ENCODE measurements at places on chromosomes 11 and 22.

- DNase-seq = no peak
Measured at GRCh38 chr11:19656140-19656541, 56.5 kb upstream of the NAV2 start.

- DNase-seq = no peak
Measured at GRCh38 chr11:17596310-17596669, 49.2 kb downstream of the OTOG start.

DNA sequence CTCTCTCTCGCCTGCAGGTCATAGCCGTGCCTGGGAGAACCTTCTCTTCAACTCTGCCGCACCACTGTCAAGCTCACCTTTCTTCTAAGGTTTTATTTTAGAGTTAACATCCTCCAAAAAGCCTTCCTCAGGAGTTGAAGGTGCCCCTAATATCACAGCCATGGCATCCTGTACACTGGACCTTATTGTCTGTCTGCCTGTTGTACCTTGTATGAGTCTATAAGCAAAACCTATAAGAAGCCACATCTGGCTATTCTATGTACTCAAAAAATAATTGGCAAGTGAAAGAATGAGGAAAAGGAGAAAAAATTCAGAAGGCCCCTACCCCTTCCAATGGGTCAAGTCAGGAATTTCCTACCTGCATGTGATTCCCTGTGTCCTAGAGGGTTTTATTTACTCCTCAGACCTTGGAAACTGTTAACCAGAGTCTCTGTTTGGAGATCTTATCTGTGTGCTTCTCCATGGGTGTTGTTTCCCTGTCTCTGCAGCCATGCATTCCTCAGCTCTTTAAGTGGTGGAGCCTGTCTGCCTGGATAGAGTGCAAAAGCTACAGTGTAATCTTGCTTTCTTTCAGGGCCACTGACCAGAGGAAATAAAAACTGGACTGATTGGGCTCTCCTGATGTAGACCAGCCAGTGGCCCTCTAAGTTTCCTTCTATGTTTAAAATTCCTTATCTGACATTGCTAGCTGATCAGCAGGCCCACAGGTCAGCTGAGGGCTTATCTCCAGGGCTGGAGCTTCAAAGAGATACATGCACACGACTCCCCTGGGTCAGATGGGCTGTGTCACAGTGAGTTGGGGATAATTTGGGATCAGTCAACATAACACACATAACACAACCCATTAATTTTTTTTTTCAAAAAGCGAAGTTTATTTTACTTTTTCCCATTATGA lies 37.6 kb upstream of the TMEM135 start:
- DNase-seq = no peak

- DNase-seq = no peak
Measured at GRCh38 chr11:414318-414857, 411 bp downstream of the SIGIRR start.

DNA sequence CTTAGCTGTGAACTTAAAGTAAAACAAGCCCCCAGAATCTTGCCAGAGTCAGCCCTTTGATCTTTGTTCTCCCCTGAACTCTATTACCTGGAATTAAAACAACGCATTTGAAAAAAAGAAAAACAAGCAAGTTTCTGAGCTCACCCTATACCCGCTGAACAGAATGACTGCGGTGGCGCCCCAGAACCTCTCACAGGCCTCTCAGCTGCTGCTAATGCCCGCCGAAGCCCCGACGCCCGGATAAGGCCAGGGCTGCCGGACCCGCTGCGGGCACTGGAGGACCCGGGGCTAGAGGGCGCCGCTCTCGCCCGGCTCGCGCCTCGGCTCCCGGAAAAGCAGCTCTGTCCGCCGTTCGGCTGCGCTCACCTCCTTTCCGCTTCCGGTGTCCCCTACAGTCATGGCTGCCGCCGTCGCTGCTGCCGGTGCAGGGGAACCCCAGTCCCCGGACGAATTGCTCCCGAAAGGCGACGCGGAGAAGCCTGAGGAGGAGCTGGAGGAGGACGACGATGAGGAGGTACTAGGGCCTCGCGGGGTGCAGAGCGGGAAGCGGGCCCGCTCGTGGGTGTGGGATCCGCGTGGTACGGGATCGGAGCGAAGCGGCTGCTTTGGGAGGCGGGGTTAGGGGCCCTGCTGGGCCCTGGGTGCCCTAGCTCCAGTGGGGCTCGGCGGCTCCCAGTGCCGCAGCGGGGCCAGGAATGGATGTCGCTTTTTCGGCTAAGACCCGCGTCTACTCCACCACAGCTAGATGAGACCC lies at the start of gene TOMM22:
Gene TOMM22 (plus strand): TSS at position 376 of the 754 bp plus-strand sequence. CDS start 22 bp downstream, at position 398.
- DNase-seq = peak; percentile 88

DNA sequence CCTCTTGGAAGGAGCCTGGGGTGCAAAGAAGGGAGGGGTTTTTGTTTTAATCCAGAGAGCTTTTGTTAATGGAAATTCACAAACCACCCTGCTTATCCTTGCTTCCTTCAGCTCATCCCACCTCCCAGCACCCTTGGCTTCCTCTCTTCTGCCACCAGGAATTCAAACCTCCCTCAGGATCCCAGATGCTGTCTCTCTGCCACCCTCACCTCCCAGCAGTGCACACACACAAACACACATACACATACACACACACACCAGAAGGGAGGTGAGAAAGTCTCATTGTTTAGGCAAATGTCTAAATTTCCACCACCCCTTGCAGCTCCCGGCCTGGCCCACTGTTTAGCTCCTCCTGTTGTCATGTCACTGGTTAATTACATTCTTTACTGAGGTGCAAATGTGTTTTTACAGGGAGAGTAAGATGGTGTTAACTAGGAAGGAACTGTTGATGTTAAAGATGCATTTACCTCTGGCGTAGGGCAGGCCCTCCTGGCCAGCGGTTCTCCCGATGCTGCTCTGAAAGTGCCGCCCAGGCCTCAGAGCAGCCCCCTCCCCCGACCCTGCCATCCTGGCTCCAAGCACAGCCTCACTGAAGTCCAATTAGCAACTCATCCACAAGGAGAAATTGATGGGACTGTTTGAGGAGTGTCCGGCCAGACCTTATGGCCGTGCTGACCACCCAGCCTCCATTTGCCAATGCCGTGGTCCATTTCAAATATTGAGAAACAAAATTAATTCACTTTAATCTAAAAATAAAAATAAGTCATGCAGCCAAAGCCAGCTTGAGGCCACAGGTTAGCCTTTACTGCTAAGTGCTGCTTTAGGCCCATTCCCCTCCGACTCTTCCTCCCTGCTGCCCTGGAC lies 165.4 kb downstream of the FEZ1 start:
- DNase-seq = no peak

- no peak for DNase-seq
Measured at GRCh38 chr22:45976254-45977002, 534 bp downstream of the WNT7B start.

- no peak for DNase-seq
Measured at GRCh38 chr11:34356130-34356529, 1.7 kb downstream of the ABTB2 start.

- DNase-seq = peak; percentile 97
Measured at GRCh38 chr11:86672007-86672621, at the start of gene ME3. ME3 (minus strand) TSS chr11:86672616.

DNA sequence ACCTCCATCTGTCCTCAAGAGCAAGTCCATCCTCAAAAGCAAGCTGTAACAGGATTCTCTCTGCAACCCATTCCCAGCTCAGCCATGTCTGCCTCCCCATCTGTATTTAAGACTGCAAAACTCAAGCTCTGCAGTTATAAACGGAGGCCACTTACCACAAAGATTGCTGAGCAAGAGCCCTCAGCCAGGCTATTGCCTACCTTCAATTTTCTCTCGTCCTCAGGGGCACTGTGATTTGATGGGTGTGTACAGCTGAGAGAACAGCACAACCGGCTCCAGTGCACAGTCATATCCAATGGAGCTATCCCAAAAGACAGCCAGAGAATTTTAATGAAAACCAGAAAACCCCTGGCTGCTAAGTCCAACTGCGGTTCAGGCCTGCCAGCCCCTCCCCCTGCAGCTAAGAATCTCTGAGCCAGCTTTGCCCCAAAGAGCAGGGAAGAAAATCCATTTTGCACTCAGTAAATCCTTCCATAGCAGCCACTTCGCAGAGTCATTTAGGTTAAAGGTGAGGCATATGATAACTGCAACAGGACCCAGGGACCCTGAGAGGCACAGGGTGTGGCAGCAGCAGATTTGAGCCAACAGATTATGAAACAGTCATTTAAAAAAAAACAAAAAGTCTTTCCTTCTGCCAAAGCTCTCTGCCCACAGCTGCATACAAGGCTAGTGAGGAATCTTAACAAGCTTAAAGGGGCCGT lies 37.6 kb downstream of the RAB30 start:
- DNase-seq = peak; percentile 86

GRCh38 chr11:117794772-117795629 lies 2.0 kb downstream of the DSCAML1 start:
- DNase-seq = no peak

DNA sequence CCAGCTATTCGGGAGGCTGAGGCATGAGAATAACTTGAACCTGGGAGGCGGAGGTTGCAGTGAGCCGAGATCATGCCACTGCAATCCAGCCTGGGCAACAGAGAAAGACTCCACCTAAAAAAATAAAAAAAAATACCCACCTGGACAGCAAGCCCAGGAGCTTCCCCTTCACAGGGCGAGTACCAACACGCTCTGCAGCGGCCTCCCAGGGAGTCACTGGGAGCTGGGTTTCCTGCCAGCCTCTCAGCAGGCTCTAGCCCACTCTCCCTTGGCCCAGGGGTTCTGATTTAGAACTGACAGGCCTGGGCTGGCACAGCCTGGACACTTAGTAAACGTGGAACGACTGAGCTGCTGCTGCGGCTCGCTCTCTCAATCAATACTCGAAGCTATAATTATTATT lies 2.0 kb upstream of the CABP7 start:
- DNase-seq = peak; percentile 65

DNA sequence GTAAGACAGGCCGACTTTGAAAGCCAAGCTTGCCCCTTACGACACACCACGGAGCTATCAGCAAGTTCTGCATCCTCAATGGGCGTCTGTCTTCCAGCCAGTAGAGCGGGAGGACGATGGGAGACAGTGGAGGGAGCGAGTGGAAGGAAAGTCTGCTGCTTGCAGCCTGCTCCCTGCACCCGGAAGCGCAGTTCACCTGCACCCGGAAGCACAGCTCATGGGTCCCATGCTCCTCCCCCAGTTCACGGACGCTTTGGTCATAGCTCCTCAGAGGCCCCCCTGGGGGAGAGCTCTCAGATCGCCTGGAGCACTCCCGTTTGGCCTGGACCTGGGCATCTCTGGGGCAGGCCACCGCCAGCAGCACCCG lies 51.3 kb downstream of the FBLN1 start:
- DNase-seq = no peak

DNA sequence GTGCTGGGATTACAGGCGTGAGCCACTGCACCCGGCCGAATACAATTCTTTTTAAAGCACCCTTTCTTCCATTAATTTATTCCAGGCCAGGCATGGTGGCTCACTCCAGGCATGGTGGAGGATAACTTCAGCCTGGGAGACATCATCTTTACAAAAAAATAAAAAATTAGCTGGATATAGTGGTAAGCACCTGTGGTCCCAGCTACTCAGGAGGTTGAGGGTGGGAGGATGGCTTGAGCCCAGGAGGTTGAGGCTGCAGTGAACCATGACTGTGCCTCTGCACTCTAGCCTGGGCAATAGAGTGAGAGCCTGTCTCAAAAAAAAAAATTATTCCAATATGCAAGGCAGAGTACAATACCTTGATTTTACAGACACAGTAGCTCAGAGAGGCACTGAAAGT lies 11.4 kb downstream of the TAGLN start:
- DNase-seq = no peak

- no peak for DNase-seq
Measured at GRCh38 chr11:27139742-27140367, 99.2 kb downstream of the BBOX1 start.

GRCh38 chr11:124233376-124233775 lies 7.5 kb upstream of the OR8G1 start:
- no peak for DNase-seq

GRCh38 chr22:43186272-43187170 lies at the start of gene TTLL12:
TTLL12 (minus strand) TSS chr22:43187134; CDS start chr22:43187069, 65 bp downstream.
- DNase-seq = peak; percentile 59

DNA sequence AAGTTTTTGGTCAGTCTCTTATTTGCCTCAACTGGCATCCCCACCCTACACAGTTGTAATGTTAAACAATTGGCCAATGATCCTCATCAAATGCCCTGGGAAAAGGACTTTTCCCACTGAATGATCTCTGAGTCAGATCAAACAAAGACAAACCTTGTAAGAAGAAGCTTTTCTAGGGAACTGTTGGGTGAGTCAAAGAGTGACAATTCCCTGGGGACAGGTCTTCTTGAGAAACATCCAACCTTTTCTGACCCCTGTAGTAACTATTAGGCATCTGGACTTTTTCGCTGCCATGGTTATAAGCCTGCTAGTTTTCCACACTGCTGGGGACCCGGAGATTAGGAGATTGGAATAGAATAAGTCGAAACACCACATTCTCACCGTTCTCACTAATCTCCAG lies 789.8 kb upstream of the API5 start:
- DNase-seq = no peak

- no peak for DNase-seq
Measured at GRCh38 chr11:24859801-24860300, 363.0 kb downstream of the LUZP2 start.

GRCh38 chr11:120517390-120517761 lies 5.8 kb downstream of the GRIK4 start:
- no peak for DNase-seq

DNA sequence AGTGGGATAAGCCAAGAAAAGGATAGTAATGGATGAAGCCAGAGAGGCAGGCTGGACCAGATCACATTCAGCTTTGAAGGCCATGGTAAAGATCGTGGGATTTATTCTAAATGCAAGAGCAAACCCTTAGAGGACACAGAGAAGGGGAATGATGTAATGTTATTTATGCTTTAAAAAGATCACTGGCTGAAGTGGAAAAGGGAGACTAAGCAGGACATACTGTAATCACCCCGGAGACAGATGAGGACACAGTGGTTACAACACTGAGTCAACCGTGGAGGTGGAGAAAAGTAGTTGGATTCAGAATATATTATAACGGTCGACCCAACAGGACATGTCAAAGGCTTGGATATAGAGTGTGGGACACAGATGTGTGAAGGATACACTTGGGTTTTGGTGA lies 38.5 kb downstream of the CDON start:
- DNase-seq = no peak

DNA sequence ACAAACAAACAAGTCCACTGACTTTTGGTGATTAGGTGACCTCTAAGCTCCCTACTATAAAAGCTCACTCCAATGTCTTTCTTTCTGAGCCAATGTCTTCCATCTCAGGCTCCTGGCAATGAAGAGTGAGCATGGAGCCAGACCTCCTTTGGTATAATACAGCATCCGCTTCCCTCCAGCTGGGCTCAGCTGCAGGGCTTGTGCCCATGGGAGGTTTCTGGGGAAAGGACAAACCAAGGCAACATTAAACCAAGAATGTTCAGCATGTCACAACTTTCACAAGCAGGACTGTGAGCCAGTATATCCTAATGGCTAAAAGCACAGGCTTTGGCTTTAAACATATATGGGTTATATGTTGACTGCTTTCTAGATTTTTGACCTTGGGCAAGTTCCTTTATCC lies 58.8 kb downstream of the EHF start:
- no peak for DNase-seq

DNA sequence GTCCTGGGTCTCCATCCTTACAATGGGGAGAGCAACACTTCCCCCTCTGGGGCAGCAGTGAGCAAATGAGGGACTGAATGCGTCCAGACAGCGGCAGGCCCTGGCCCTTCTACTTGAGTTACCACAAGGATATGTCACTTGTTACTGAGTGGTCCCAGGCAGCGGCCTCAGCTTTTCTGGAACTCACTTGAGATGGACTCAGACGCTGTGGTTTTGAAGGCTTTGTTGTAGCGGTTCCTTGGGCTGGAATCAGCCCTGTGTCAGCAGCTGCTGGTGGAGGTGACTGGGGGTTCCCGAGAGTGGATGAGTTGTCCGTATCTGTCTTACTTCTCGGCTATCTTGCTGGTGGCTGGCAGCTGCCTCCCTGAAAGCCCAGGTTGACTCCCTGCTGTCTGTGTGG lies 77.0 kb downstream of the MICAL2 start:
- DNase-seq = peak; percentile 34
